ENCODE measurements at places on chromosomes 12 and 14.
A peak's percentile ranks its signal among the peaks of the same experiment; 100 is the strongest.

- no peak for DNase-seq
Observed at GRCh38 chr12:64452559-64453329, 824 bp downstream of the TBK1 start.

DNA sequence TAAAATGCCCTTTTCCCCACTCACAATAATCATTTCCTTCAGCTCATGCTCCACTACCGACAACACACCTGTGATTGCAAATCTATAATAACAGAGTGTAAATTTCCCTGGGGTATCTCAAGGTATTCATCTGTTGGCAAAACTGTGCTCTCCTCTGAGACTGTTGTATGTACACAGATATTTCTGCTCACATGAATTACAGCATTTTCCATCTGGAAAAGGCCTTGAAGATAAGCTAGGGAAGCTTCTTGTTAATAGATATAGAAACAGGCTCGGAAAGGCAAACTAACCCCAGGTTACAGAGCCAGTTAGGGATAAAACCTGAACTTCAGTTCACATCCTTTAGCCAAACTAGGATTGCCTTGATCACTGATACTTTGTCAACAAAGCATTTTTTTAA is 210.4 kb upstream of the KRR1 start:
- DNase-seq, result no peak

DNA sequence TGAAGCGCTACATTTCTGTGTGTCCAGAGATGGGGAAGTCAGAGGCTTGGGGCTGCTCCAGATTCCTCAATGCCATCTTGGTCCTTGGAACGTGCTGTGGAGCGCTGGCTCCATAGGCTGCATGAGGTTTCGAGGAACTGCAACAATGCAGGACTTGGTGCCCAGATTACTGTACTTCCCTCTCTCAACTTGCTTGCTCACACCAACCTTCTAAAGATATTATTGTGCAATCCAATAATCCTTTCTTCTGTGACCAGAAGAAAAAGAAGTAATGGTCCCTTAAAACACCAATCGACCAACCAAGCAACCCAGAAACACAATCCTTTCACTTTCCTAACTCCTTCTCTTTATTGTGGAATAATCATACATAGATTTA is 3.7 kb downstream of the PRICKLE1 start:
- DNase-seq, result no peak

- DNase-seq, result no peak
Observed at GRCh38 chr14:68785534-68786490, 7.1 kb downstream of the ZFP36L1 start.

DNA sequence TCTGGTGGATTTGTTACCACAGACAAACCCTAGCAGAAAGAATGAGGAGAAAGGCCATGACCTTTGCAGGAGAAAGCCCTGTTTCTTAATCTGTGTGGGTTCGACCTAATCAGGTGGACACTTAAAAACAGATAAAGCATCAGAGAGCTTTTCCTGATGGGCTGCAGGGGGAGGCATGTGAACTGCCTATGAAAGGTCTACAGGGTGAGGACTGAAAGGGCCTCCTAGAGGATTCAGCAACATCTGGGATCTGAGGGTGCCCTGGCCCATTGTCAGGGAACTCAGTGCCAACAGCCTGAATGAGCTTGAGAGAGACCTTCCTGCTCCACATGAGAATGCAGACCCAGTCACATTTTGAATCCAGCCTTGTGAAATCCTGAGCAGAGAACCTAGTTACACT is 178.8 kb upstream of the DDHD1 start:
- no peak for DNase-seq

DNA sequence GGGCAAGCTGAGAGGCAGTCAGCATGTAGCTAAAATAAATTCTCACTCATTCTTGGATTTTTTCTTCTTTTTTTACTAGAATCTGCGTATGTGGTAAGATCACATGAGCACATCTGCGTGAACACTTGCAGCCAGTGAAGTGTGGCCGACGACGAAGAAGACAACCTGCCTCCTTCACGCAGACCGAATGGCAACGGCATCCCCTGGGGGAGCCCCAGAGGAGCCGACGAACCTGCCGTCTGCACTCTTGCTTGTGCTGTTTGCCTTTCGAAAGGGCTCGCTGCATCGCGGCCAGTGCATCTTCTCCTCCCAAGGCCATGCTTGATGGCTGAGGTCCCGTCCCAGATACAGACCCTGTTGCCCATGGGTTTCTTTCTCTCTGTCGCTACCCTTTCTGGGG is 113.8 kb downstream of the KCNK10 start:
- DNase-seq, result no peak

GRCh38 chr12:109951751-109952150 is 44.4 kb downstream of the GIT2 start:
- DNase-seq, result no peak

DNA sequence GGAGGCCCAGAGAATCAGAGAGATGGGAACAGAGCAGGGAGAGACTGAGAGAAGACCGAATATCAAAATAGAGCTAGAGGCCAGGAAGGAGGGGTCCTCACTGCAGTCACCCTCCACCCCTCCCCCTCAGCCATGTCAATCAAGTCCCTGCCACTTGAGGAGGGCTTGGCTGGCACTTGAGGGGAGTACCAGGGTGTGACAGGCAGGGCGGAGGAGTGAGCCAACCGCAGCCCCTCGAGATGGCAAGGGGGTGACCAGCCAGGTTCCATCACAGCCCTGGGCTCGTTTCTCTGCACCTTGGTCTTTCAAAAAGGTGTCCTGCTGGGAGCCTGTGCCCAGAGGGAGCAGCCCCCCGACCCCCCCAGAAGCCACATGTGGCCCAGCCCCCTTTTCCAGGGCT is 4.2 kb downstream of the AQP5 start:
- no peak for DNase-seq

DNA sequence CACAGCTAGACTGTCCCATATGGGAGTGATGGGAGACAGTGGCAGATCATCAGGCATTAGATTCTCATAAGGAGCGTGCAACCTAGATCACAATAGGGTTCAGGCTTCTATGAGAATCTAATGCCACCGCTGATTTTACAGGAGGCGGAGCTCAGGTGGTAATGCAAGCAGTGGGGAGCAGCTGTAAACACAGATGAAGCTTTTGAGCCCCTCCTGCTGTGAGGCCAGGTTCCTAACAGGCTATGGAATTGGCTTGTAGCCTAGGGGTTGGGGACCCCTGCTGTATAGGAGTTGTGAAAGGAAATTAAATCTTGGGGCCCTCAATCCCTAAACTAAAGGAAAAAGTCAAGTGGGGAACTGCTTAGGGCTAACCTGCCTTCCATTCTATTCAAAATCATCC is 29.6 kb downstream of the ADIPOR2 start:
- DNase-seq, result no peak

- no peak for DNase-seq
Observed at GRCh38 chr12:96776908-96777307, 130.1 kb upstream of the NEDD1 start.

GRCh38 chr14:93975791-93976476 is 436 bp downstream of the ASB2 start:
- DNase-seq, result no peak

- DNase-seq, result peak; percentile 20
Observed at GRCh38 chr12:117874842-117875434, 93.9 kb downstream of the KSR2 start.

GRCh38 chr12:90729736-90730135 is 225.2 kb downstream of the CCER1 start:
- DNase-seq, result no peak

DNA sequence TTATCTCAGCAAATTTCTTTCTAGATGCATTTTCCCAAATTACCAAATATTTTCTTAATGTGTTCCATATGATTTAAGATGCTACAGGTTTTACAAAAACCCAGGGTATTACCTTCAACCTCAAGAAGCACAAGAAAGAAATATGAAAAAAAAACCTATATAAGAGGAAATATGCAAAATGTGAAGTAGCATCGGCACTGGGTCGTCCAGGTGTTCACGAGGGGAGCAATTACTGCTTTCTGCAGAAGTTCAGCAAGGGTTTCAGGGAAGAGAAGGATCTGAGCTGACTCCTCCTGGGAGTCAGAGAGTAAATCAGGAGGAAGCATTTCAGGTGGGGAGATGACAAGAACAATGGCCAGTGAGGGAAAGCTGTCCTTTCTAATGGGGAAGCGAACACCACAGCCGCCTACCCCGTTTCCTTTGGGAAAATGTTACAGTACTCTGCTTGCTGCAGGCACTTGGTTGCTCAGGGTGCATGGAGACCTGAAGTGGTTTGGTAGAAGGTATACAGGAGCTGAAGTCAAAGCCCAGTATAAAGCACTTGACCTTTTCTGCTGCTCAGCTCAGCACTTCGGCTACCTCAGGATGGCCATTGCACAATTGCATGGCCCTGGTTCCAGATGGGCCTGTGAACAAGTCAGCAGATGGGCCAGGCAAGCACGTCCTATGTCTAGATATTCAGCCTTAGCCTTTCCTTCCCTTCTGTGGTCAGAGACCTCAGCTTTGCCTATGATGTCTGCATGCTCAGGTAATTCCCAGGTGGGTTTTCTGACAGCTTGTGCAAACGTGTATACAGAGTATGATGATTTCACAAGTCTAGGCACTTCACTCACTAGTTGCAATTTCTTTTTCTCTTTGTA is 155.6 kb downstream of the PAX9 start:
- DNase-seq, result no peak
